ENCODE measurements at places on chromosomes 16 and 17.

- DNase-seq, result no peak
These were observed 500.8 kb downstream of the MAF start for GRCh38 chr16:79099716-79100115.

DNA sequence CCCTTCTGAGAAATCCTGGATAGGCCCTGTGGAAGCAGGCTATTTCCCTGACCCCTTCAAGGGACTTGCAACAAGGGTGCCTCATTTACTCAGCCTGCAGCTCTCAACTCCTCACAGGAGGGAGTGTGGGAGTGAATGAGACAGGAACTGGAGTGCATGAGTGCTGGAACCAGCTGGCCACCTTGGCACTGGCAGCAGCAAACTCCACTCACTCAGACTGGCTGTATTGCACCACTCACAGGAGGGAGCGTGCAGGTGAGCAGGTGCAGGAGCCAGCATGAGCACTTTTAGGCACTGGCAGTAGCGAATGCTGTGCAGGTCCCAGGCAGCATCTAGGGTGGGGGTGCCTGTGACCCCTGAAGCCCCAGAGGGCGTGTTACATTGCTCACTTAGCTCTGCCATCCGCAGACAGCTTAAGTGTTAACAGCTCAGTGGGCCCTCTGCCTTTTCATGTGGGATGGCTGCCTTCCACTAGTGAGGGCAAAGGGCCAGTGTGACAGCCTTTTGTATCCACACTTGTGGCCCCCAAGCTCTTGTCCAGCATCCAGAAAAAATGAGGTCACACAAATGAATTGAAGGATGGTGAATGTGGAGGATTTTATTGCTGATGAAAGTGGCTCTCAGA, 11.0 kb upstream of the ZNHIT3 start:
- DNase-seq, result peak; percentile 55

DNA sequence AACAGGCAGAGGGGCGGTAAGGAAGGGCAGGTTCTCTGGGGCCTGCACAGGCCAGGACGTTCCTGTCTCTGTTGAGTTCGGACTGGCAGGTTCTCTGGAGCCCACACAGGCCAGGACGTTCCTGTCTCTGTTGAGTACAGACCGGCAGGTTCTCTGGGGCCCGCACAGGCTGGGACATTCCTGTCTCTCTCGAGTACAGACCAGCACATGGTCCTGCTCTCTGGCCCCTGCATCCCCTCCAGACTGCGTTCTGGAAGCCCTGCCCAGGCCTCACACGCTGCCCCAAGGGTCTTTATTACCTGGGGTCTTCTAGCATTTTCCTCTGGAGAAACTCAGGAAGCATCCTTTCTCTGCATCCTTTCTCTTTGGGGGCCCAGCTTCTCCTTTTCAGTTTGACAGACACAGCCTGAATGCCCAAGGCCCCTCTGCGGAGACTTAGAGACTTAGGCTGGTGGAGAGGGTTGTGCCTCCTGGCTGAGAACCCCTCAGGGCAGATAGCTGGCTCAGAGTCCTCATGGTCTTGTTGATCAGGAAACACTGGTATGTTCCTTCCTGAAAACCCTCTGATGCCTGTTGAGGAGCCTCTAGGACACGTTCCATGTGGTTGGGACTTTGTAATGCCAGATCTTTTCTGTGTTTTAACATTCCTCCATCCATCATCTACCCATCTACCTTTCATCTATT, 18.0 kb upstream of the GSE1 start:
- no peak for DNase-seq

GRCh38 chr17:29787995-29788394, 142.0 kb downstream of the SSH2 start:
- no peak for DNase-seq

GRCh38 chr17:67470163-67470562, 93.1 kb downstream of the PITPNC1 start:
- DNase-seq, result no peak

GRCh38 chr17:62616993-62617893, 10.2 kb upstream of the MRC2 start:
- no peak for DNase-seq

GRCh38 chr17:28141773-28142172, 99.3 kb downstream of the NLK start:
- DNase-seq, result no peak

DNA sequence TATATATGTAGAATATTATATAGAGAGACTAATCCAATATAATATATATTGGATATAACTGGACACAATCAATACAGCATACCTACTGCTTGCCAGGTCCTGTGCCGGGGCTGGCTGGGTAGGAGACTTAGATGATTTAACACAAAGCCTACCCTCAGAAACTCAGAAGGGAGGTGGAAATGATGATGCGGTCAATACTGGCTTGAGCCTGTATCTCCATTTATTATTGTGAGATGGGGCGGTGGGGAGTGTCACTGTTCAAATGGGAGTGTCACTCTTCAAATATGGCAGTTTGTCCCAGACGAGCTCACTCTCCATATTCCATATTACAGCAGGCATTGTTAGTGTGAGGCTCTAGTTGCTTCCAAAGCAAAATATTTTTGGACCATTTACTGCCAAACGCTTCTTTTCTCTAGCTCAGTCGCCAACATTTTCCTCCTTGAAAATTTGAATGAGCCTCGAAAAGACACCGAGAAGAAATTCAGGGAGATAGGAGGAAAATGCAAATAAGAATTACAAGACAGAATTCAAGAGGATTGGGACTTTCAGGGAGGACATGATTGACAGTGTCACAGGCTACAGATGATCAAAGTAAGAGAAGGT, 70.7 kb downstream of the WSCD1 start:
- no peak for DNase-seq

DNA sequence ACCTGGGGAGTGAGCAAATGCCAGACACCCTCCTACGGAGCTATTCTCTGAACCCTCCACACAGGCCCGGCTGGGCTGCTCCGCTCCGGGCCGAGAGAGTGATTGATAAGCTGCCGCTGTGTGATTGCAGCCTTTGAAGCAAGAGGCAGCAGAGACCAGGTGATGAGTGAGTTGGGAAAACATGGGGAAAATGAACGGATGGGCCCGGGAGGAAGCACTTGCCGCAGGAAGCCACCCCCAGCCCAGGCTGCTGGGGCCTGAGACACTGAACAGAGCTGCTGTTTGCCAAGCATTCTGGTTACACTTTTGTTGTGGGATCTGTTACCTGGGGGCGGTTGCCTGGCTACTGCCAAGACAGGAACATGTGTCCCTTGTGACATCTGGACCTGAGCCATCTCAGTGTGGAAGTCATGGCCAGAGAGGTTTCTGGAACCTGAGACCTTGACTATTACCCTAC, 46.4 kb upstream of the KLHDC4 start:
- no peak for DNase-seq

GRCh38 chr17:66438101-66438500, 135.7 kb downstream of the PRKCA start:
- DNase-seq, result no peak

DNA sequence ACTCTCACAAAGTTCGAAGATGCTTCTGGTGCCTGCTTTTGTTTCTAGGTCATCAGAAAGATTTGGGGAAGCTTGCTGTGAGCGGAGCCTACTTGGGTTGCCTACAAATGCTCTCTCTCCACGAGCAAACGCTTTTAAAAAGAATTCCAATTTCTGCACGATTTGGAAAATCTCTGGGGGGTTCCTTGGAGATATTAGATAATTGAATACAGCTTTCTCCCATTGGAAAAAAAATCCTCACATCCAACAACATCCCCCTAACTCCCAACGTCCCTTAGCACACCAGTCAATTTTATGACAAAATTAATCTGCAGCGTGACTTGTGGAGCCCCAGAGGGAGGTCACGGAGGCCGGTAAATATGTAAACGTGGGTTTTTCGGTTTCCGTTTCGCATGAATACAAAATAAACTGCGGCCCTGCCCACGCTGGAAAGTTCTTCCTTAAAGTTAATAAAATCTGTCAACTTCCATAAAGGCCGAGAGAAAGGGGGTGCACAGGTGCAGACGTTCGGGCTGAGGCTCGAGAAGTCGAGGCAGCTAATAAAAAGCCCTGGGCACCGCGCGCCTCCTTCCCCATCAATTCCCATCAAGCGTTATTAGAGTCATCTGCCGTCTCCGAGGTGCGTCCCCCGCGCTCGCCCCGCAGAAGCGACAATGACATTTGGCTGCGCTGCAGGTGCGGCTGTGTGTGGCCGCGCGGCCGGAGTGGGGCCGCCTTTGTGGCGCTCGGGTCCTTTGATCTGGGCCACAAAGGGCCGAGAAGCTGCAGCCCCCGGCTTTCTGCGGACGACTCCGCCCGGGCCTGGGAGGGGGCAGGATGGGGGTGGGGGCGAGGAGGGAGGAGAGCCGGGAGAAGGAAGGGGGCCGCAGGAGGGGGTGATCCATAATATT, 37.6 kb downstream of the SALL1 start:
- DNase-seq, result no peak

- DNase-seq, result no peak
These were observed 1.2 kb downstream of the GFAP start for GRCh38 chr17:44914148-44914547.

DNA sequence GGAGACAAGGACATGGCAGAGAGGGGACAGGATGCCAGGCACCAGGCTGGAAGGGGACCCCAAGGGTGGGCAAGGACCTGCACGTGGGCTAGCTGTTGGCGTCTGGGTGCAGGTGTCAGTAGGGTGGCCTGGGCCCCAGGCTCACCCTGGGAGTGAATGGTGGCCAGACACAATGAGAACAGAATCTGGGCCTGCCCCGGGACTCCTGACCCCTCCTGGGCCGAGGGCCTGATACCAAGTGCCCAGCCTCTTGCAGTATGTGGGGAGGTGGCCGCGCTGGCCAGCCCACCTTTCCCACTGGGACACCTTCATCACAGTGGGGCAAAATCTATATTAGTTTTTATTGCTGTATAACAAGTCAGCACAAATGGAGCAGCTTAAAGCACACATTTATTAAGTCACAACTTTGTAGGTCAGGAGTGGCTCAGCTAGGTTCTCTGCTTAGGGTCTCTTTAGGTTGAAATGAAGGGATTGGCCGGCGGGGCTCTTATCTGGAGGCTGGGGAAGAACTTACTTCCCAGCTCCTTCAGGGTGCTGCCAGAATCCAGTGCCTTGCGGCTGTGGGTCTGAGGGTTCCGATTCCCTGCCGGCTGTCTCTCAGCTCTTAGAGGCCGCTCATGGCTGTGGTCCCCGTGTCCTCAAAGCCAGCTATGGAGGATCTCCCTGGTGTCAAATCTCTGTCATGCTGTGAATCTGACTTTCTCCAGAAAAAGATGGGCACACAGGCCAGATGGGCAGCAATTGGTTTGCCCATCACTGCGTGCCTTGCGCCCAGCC, 3.6 kb downstream of the PRSS33 start:
- no peak for DNase-seq

DNA sequence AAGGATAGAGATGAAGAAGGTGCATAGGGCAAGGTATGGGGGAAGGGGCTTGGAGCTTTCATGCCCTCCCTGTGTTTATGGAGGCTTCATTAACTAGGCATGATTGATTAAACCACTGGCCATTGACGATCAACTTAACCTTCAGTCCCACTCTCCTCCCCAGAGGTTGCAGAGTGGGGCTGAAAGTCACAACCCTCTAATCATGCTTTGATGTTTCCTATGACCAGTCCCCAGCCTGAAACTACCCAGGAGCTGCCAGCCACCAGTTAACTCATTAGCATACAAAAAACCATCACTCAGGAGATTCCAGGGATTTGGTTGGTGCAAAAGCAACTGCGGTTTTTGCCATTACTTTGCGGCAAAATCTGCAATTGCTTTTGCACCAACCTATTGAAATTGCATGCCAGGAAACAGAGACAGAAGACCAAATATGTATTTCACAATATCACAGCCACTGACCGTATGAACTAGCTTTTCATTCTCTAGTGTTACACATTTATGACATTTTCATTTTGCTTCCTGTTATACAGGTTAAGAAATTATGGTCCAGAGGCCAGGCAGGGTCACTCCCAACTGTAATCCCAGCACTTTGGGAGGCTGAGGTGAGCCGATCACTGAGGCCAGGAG, 5.4 kb downstream of the GFOD2 start:
- no peak for DNase-seq

- DNase-seq, result no peak
These were observed 27.8 kb upstream of the GHDC start for GRCh38 chr17:42221886-42222745.

GRCh38 chr17:4534928-4535666, 20.1 kb downstream of the MYBBP1A start:
- DNase-seq, result peak; percentile 49

DNA sequence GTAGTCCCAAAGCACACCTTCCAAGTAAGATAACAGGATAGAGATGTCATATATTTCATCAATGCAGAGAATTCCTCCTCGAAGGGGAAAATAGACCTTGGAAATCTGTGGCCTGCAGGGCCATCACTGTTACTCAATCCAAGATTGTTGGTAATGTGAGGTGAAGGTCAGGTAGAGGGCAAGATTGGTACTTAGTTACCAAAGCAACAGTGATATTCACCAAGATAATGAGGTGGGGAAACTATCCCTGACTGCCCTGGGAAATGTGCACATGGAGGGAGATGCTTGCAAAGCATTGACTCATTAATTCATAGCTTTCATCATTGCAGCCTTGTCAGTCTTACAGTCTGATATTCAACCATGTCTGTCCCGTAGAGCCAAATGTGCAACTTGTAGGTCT, 234.1 kb upstream of the MON1B start:
- DNase-seq, result no peak

DNA sequence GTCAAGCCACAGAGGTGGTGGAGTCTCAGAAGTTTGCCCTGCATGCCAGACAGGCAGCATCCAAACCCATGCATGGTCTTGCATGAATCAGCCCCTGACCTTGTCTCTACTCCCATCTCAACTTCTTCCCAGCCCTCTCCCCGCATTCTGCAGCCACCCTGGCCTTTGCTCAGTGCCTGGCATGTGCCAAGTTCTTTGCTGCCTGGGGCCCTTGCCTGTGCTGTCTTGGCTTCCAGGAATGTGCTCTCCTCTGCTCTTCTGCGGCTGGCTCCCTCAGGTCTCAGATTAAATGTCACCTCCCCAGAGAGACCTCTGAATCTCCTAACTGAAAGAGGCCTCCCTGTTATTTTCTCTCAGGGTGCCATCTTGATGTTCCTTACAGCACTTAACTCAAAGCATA, 17.6 kb downstream of the DRC3 start:
- no peak for DNase-seq

DNA sequence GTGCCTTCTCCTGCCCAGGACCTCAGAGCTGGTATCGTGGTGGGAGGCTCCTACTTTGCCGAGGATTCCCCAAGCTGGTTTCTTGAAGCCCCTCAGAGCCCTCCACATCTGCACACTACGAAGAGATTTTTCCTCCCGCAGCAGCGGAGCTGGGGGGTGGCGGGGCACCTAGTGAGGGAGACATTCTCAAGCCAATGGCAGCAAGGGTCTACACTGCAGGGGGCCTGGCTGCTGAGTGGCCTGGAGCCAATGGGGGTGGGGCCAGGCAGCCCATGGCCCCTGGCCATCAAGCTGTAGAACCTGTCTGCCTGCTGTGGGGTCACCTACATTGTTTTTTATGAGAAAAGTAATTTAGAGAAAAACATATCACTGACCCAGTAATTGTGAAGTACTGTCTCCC, 5.0 kb downstream of the SLC26A11 start:
- DNase-seq, result no peak

- no peak for DNase-seq
These were observed 196.3 kb downstream of the AXIN2 start for GRCh38 chr17:65365169-65365568.

- DNase-seq, result no peak
These were observed 9.5 kb upstream of the TCF25 start for GRCh38 chr16:89863741-89864526.

GRCh38 chr17:2084036-2084765, 29.3 kb downstream of the HIC1 start:
- no peak for DNase-seq
